ENCODE measurements at places on chromosomes 12 and 14.

GRCh38 chr12:48237162-48237561 is 34.1 kb upstream of the OR10AD1 start:
- DNase-seq, result no peak

GRCh38 chr14:26394150-26394810 is 203.6 kb downstream of the NOVA1 start:
- peak; percentile 29 for DNase-seq

GRCh38 chr14:55488204-55488603 is 47.8 kb upstream of the TBPL2 start:
- no peak for DNase-seq

GRCh38 chr14:55780156-55780946 is 200.3 kb downstream of the KTN1 start:
- peak; percentile 93 for DNase-seq

DNA sequence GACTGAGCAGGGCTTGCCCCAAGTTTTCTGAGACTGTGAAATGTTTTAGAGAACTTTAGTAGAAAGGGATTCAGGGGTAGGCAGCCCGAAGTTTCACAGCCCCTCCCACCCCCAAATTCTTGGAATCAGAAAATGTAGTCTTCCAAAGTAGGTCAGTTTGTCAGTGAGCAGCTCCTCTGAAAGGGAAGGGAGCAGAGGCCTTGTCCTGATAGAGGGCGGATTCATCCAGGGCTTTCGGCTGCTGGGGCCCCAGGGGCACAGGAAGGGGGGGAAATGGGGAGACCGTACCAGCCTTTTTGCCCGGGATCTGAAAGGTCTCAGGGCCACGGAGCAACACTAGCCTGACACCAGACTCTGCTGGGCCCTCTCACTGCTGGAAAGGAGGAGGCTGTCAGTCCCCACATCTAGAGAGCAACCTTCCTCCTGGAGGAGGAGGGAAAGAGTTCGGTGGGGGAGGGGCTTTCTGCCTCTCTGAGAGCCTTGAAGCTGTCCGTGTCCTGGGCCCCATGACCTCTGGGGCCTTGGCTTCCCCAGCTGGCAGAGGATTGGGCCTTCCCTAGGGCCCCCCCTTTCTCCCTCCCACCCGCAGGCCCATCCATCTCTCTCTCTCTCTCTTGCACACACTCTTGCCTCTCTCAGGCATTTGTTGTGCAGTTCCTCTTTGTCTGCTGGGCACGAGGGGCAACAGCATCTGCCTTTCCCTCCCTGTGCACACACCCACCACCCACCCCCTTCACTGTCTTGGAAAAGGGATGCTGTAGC is at the start of gene IKZF4:
IKZF4 (plus strand) TSS at position 621 of the 762 bp plus-strand sequence. CDS start 451 bp downstream, outside the sequence.
- DNase-seq, result no peak

- peak; percentile 80 for DNase-seq
Observed at GRCh38 chr12:63989301-63989845, 144.9 kb downstream of the SRGAP1 start.

DNA sequence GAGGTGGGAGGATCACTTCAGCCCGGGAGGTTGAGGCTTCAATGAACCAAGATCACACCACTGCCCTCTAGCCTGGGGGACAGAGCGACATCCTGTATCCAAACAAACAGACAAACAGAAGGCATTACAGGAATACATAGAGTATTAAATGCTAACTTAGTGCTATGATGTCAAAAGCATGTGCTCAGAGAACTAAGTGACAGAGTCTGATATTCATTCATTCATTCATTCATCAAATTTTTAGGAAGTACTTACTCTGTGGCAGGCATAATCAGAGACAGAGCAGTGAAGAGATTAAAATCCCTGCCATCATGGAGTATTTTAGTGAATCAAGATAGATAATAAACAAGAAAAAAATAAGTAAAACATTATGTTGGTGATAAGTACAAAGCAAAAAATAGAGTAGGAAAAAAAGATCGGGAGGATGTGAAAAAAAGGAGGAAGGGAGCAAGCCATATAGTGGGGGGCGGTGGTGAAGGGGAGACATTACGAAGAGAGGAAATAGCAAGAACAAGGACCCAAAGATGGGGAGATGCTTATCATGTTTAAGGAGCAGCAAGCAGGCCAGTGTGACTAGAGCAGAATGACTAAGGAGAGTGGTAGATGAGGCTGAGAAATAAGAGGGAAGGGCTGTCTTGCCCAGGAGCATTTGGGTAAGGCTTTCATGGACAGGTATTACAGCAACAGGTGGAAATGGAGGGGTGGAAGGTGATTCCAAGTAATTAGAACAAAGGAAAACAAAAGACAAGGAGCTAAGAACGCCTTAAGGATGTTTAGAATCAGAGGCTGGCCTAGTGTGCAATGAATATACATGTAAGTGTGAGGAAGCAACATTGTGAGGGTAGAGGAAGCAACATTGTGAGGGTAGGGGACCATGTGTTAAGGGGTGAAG is 2.8 kb downstream of the MAP4K5 start:
- DNase-seq, result no peak

- no peak for DNase-seq
Observed at GRCh38 chr12:76155157-76155670, 70.7 kb upstream of the NAP1L1 start.

- DNase-seq, result no peak
Observed at GRCh38 chr12:24127919-24128721, 178.7 kb upstream of the SOX5 start.

DNA sequence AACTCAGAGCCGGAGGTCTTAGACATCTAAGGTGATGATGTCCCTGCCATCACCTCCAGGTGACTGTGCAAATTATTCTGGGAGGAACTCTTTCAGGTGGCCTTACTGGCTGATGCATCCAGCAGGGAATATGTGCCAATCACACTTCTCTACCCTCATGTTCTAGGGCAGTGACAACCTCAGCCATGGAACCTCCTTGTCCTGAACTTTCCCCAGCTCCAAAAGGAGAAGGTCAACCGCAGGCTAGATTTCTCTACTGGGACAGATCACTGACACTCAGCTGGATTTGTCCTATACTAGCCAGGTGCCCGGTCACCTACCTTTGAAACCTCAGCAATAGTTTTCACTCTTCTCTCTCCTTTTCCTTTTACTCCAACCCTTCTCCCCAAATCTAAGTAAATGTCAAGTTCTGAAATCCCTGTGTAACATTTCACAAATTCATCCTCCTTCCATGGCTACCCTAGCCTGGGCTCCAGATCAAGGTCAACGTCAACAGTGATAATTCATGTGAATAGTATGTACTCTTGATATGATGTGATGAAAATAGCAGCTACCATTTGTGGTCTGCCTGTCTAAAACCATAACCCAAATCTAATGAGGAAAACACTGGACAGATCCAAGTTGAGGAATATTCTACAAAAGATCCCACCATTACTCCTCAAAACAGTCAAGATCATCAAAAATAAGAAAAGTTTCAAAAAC is 115.0 kb upstream of the EGLN3 start:
- DNase-seq, result no peak

- DNase-seq, result no peak
Observed at GRCh38 chr14:56955745-56956144, 145.5 kb upstream of the OTX2 start.

GRCh38 chr12:52193991-52194390 is 2.2 kb upstream of the KRT80 start:
- no peak for DNase-seq

DNA sequence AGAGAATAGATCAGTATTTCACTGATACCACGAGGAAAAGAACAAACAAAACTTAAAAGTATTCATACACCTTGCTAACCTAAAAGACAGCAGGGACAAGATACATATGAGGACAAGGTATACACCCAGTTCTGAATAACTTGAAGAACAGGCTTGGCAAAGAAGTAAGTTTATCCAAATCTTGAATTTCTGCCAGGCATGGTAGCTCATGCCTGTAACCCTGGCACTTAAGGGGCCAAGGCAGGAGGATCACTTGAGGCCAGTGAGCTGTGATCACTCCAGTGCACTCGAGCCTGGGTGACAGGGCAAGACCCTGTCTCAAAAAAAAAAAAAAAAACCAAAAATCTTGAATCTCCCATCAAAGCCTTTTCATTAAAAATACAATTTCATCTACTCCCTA is 25.0 kb downstream of the EIF2S1 start:
- DNase-seq, result no peak

- DNase-seq, result peak; percentile 1
Observed at GRCh38 chr14:21367582-21368144, 16.2 kb downstream of the SUPT16H start.

DNA sequence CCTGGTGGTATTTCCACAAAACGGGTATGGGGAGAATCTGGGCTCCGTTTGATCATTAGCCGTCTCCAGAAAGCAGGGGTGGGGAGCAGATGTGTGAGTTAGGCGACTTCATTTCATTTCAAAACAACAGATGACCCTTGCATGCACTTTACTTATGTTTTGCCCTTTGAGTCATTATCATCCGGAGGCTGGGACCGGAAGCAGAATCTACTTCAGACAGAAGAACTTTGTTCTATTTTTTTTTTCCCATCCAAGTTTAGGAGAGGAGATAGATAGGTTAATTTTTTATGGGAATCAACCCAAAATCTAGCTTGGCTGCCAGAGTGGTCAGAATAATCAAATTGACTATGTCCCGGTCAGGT is 31.3 kb upstream of the CMAS start:
- no peak for DNase-seq

GRCh38 chr14:78083837-78084236 is 86.3 kb upstream of the NRXN3 start:
- no peak for DNase-seq

DNA sequence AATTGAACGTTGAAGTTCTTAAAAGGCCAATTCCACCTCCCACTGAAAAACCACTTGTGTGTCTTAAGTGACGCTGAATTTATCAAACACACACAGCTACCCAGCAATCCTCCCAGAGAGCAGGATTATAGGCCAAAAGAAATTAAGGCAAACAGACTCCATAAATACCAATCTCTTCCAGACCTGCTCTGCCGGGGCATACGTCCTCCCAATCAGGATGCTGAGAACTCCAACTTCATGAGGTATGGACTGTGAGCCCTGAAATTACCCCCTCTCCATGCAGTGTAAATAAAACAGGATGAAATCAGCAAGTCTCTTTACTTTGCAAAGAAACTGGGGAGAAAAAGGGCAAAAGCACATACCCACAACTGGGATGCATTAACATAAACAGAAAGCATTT is 265.2 kb downstream of the KSR2 start:
- no peak for DNase-seq

DNA sequence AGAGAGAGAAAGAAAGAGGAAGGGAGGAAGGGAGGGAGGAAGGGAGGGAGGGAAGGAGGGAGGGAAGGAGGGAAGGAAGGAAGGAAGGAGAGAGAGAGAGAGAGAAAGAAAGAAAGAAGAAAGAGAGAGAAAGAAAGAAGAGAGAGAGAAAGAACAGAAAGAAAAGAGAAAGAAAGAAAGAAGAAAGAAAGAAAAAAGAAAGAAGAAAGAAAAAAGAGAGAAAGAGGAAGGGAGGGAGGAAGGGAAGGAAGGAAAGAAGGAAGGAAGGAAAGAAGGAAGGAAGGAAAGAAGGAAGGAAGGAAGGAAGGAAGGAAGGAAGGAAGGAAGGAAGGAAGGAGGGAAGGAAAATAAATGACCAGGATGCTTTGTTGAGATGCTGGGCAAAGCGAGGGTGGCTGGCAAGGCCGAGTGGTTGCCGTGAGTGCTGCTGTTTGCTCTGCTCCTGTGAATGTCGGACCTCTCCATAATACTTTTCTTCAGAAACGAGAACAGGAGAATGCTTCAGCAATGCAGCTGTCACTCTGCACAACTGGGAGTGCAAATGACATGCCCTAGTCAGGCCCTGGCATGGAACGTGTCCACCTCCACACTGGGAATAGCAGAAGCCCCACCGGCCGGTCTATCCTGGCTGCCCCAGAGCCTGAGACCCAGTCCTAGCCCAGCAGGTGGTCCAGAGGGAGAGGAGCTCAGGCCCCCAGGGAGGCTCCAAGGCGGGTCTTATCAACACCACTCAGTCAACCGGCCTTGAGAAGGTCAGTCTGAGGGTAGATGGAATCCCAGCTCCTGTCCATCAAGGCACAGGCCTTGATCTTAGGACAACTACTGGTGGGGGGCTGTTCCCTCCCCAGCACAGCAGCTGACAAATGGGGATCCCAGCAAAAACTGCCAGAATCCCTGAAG is 25.1 kb upstream of the EIF5 start:
- no peak for DNase-seq

DNA sequence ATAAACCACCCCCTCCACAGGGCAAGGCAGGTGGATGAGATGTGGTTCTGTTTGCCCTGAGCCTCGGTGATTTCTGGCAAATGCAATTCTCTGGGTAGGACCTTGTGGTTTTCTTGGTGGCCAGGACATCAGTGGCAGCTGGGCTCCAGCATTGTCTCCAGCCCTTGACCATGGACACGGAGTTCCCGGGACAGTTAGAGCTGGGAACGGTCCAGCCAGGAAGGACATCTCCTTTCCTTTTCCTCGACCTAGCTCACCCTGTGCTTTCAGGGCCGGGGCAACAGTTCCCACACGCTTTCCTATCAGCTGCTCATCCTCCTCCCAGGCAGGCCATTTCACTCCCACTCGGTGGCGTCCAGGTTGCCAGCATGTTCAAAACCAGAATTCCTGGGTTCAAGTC is 9.2 kb downstream of the SERPINA4 start:
- DNase-seq, result no peak

GRCh38 chr12:45627407-45628069 is 102.0 kb upstream of the ARID2 start:
- DNase-seq, result no peak

DNA sequence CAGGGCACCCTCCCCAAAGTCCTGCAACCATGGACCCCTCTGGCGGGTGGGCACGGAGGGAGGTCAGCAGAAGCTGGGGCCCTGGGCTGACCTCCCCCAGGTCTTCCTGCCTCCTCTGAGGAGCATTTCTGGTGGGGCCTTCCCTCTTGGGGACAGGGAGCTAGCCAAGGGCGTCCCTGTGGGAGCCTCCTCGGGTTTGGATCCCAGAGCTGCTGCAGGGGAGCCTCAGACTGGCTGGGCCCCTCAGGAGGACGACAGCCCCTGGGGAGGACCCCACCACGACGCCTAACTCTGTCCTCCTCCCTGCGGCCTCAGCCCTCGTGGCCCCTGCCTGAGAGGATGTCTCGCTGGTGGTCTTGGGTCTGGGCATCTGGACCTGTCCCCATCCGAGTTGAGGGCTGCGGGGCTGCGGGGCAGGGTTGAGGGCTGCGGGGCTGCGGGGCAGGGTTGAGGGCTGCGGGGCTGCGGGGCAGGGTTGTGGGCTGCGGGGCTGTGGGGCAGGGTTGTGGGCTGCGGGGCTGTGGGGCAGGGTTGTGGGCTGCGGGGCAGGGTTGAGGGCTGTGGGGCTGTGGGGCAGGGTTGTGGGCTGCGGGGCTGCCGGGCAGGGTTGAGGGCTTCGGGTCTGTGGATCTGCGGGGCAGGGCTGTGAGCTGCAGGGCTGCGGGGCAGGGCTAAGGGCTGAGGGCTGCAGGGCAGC is 37.4 kb downstream of the FBRSL1 start:
- no peak for DNase-seq

DNA sequence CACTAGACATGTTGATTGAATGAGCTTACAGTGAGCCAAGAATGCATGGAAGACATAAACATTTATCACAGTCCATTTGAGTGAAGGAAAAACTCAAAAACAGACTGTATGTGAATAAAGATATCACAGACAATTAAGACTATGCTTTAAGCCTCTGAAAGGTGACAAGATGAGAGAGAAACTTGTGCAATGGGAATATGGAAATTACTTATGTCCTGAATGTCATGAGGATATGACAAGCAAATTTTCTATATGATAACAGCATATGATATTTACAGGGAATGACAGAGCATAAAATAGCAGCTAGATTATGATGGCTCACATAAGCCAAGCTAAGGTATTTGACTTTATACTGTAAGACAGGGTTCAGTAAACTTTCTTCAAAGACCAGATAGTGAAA is 1153.1 kb upstream of the USP15 start:
- no peak for DNase-seq

Measured in kidney glomerular epithelial cell (primary cell).